ENCODE measurements at places on chromosomes 16 and 17.

- DNase-seq, result no peak
Measured at GRCh38 chr16:59684911-59685310, 950.8 kb upstream of the GOT2 start.

DNA sequence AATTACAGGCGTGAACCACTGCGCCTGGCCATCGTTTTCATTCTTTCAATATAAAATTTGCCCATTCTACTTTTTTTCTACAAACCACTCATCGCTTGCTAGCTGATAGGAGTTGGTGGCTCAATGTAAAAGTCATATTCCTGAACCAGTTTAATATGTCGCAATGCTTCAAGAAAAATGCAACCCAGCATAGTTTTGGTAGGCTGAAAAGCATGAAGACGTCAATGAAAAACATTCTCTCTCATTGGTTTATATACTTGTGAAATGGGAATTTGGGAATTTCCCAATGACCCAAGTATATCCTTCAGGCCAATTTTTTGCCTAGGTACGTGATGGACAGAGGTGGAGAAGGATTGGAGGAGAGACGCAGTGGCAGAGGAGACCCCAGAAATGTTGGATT, 26.9 kb downstream of the USP43 start:
- DNase-seq, result no peak

- DNase-seq, result peak; percentile 80
Measured at GRCh38 chr17:54172096-54172984, 349.6 kb downstream of the KIF2B start.

- no peak for DNase-seq
Measured at GRCh38 chr17:64296246-64296645, 33.2 kb upstream of the TEX2 start.

DNA sequence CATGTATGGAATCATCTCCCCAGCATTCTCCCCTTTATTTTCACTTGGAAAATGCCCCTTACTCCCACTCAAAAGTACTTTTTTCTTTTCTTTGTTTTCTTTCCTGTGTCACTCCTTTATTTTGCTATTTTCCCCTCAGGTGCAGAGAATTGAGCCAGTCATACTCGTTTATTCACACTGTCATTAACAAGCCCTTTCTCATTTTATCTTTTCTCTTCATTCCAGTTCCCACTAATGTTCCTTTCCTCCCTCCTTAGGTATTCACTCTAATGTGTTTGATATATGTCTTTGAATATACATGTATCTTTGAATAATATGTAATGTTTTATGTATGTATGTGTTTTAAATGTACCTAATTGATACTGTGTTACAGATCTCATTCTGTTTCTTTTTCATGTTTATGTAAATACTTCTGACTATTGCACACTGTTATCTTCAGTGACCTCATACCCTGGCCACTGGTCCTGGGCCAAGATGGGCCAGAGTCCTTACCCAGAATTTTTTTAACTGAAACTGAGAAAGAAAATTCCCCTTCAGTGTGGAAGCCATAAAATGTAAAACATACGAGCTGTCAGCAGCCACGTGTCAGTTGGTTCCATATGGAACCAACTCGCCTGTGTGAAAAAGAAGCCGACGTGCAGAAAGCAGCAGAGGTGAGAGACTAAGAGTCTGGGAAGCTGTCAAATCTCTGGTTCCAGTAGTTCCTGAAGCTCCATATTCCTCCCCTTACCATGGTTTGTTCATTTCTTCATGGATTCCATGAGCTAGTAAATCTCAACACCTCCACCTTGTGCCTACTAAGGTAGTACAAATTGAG, 5.8 kb downstream of the SRR start:
- no peak for DNase-seq

GRCh38 chr17:72998343-72998742, 94.1 kb downstream of the SLC39A11 start:
- no peak for DNase-seq

GRCh38 chr16:89695875-89696669, 5.4 kb downstream of the SPATA2L start:
- DNase-seq, result no peak

GRCh38 chr17:78460176-78460675, 81.8 kb downstream of the PGS1 start:
- no peak for DNase-seq

GRCh38 chr17:6603744-6604325, 36.7 kb downstream of the KIAA0753 start:
- DNase-seq, result no peak

DNA sequence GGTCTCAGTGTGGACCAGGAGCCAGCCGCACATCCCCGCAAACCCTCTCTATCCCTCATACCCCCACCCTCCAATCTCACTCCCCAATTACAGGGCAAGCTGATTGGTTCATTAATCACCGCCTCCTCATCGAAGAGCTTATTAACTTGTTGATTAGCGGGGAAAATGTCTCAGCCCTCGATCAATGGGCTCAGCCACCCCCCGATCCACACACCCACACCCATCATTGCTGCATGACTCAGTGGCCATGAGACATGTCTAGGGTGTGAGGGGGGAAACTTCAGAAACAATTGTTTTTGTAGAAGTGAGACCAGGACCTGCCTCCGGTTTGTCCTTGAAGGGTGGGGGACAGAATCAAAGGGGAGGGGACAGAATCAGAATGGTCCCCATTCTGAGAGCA, 2.5 kb upstream of the PYY start:
- no peak for DNase-seq

- no peak for DNase-seq
Measured at GRCh38 chr16:27323781-27324561, 10.2 kb downstream of the IL4R start.

DNA sequence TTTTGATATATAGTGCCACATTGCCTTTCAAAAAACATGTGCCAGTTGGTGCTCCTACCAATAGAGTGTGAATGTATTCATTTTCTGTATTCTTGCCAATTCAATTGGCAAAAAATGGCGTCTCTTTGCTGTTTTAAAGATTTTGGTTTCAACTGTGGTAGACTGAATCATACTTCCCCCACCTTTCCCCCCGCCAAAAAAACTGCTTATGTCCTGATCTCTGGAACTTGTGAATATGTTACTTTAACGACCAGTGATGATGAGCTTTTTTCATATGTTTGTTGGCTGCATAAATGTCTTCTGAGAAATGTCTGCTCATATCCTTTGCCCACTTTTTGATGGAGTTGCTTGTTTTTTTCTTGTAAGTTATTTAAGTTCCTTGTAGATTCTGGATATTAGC, 325.1 kb upstream of the KCNJ16 start:
- no peak for DNase-seq

DNA sequence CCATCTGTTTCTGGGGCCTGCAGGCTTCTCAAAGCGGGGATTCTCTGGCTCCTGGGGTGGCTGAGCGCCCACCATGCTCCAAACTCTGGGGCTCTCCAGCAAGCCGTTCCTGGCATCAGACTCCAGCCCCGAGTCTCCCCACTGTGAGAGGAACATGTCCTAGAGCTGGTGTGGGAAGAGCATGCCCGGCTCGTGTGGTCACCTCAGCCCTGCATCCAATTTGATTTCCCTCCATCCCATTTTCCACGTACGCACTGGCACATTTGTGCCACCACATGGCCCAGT, 23.2 kb upstream of the KCNJ12 start:
- DNase-seq, result no peak

- DNase-seq, result no peak
Measured at GRCh38 chr17:50737118-50737698, 17.8 kb downstream of the LUC7L3 start.

DNA sequence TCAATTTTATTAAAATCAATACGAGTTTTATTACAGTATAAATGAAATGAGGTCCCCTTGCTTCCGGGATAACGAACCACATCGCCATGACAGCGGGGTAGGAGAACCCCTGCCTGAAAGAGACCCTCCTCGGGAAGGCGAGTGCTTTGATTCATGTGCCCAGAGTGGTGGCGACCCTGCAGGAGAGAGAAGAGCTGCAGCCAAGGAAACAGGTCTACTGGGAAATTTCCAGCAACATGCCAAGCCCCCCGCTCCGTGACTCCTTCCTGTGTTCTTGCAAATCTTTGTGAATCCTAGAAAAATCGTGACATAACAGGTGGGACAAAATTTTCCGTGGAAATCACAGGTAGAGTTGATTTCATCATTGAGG, 162.5 kb downstream of the WSCD1 start:
- no peak for DNase-seq

GRCh38 chr17:74998783-74999182, 11.4 kb downstream of the CDR2L start:
- DNase-seq, result no peak

DNA sequence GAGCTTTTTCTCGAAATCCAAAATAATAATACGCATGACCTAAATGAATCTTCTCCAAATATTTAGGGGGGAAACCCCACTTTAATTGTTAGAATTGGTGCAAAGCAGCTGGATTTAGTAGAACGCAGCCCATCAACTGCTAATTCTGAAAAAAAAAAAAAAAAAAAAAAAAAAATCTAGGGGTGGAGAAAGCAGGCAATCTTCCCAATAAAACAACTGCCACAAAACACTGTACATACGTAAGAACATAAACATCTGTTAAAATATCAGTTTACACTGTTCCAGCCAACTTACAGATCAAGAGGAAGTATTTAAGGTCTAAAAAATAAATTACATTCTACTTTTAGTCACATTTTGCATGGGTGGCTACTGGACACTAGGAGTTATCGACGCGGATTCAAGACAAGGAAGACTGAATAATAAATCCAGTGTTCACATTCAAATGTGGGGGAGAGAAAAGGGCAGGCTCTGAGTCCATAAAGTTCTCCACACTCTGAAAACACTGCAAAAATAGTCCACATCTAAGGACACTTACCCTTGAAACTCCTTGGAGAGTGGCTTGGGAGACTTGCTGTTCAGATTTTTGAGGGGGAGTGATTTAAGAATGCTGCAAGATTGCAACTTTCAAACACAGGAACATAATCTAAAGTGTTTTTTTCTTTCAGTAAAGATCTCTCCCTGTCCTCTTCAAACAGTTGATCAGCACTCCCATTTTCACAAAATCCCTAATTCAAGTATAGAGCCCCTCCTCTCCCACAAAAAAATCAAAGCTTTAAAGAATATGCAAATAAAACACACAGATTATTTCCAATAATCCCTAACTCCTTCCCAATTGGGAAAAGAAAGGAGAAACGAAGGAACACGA, 1.3 kb downstream of the APPBP2 start:
- DNase-seq, result peak; percentile 51

Measured in NCI-H526 (cell line).